GM12864 (cell line): ENCODE measurements at places on chromosomes 4 and X.
A peak's percentile ranks its signal among the peaks of the same experiment; 100 is the strongest.

DNA sequence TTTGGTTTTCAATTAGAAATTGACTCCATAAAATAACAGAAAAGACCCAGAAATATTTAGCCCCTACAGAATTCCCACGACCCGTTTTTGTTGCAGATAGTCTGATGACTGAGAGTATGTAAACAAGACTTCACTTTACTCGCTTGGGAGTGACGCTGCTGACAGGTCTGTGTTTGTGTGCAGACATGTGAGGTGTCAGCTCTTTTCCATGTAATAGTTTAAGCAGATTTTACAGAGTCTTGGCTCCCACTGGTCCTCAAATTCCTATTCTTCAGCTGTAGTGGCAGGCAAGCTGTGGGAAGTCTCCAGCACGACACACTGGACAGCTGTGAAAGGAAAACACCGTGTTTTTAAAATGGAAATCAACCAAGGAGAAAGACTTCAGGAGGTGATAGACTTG is 455.7 kb downstream of the GABRG1 start:
- no peak for DNase-seq

GRCh38 chr4:147616849-147617172 is 386 bp upstream of the TMEM184C start:
- no peak for DNase-seq

GRCh38 chr4:110372485-110372884 is 103.5 kb upstream of the ENPEP start:
- DNase-seq, result no peak

- DNase-seq, result no peak
Measured at GRCh38 chr4:187414716-187415115, 580.9 kb upstream of the ZFP42 start.

- DNase-seq, result peak; percentile 71
Measured at GRCh38 chr4:110287130-110287529, 88.7 kb upstream of the ELOVL6 start.

GRCh38 chrX:113920661-113921060 is 663.2 kb upstream of the HTR2C start:
- DNase-seq, result no peak

DNA sequence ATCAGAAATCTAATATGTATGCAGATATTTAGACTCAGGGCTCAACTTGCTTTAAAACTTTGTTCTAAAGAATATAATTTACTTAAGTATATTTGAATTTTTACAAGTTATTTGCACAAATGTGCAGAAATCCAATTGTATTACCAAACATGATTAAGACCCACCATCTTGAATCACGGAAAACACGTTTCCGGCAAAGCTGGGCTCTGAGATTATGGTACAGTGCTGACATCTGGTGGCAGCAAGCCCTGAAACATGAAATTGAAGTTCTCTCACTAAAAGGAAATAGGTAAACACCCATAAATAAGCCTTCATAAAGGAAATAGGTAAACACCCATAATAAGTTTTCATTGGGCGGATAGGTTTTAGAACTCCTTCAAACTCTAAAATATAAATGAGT is 98.3 kb upstream of the MAOA start:
- peak; percentile 13 for DNase-seq
